ENCODE measurements at places on chromosomes 11 and 22. TPM values are rescaled to one million over a fixed set of nuclear protein-coding genes. Genes with fewer than 3 reads are reported as not detected.

The OR1S2 gene
- total RNA-seq, result not detected

The IFITM10 gene
- total RNA-seq, result 1.9 TPM

DNA sequence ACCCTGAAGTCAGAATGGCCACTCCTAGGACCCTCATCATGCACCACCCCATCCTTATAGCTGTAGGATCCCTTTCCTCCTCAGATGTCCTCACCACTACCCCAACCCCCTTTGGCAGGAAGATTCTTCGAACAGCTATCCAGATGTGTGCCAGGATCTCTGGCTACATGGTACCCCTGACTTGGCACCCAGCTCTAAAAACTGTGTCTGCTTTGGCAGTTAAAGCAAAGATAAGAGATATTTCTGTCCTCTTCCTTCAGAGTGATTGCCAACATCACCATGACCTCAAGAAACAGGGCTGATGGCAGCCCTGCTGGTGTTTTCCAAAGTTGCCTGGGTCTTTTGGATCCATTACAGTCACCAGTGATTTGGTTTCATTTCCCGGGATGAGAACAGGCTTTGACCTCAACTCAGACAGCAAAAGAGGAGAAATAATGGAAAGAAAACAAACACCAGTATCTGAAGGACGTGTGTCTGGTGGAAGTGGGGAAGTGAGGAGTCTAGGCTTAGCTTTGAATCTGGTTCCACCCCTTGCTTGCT is 4.3 kb upstream of the NRIP3 start:
- no peak overlapping the region for H3K27ac ChIP-seq
- H3K4me3 ChIP-seq, result no peak overlapping the region
- no peaks in the 10 kb centered on the region for H3K27me3 ChIP-seq
- H3K4me1 ChIP-seq, result no peaks in the 10 kb centered on the region

DNA sequence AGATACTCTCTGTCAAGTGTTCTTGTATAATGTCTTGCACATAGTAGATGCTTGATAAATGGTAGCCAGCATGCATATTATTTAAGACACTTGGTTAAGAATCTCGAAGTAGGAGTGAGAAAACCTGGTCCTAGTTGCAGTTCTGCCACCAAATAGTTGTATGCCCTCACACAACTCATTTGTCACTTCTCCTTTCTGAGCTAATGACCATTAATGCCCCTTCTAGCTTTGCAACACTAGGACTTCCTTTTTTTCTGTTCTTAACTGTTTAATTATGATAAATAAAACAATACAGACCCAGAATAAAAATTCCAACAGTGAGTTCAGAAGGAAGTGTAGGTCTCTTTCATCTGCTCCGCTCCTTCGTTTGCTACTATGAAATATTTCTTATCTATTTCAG is 453.6 kb downstream of the TMEM135 start:
- H3K36me3 ChIP-seq, result no peaks in the 10 kb centered on the region
- no peak for DNase-seq
- H3K27ac ChIP-seq, result no peak overlapping the region
- peaks cover 7% of the 10 kb centered on the region for H3K27me3 ChIP-seq
- H3K4me3 ChIP-seq, result no peak overlapping the region

GRCh38 chr11:26753723-26754504 is 32.1 kb upstream of the SLC5A12 start:
- H3K27ac ChIP-seq, result no peak overlapping the region
- no peaks in the 10 kb centered on the region for H3K36me3 ChIP-seq
- H3K4me3 ChIP-seq, result no peak overlapping the region
- DNase-seq, result peak; percentile 2
- H3K4me1 ChIP-seq, result no peaks in the 10 kb centered on the region
- H3K27me3 ChIP-seq, result no peaks in the 10 kb centered on the region

The SPI1 gene
- 0.32 TPM for total RNA-seq

- H3K27ac ChIP-seq, result no peak overlapping the region
- H3K4me1 ChIP-seq, result peaks cover 14% of the 10 kb centered on the region
- no peak overlapping the region for H3K4me3 ChIP-seq
- no peaks in the 10 kb centered on the region for H3K27me3 ChIP-seq
- DNase-seq, result no peak
Observed at GRCh38 chr11:61610905-61611304, 30.0 kb upstream of the SYT7 start.

The A4GALT gene
- total RNA-seq, result 16.0 TPM

Data from HCT116 (cell line).